MG63 (cell line): ENCODE measurements at places on chromosomes 2 and 18.

- peak; percentile 7 for DNase-seq
These were observed 929.2 kb upstream of the SOX11 start for GRCh38 chr2:4762951-4763376.

GRCh38 chr2:85560812-85561279, 447 bp downstream of the GGCX start:
- DNase-seq: no peak

DNA sequence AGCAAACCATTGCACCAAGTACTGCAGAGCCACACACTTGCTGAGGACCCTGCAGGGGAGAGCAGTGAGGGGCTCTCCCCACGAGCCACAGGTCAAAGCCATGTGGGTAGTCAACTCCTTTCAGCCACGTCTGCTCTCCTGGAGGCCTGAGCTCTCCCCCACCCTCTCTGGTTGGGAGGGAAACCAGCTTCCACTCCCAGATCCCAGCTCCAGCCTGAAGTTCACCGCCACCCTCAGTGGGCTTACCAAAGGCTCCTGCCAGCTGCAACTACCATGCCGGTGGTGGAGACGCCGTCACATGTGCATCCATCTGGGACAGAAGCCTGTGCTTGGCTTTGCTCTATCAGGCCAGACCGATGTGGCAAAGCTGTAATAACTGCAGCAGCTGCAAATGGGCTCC, 521.5 kb upstream of the RAB6C start:
- DNase-seq: no peak

DNA sequence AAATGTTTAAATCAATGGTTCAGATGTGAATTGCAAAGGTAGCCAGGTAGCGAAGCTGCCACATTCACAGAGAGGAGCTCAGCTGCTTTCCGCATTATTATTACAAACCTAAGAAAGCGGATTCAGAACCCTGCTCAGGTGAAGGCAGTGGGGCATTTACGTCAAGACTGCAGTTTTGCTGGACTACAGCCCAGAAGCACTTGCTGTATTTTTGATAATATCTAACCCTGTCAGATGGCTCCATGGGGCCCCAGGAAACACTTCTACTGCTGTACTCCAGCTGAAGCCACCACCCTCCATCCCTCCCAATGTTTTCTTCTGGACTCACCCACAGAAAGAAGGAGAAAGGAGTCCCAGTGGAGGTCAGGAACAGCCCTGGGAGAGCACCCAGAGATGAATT, 96.9 kb downstream of the TPO start:
- no peak for DNase-seq

DNA sequence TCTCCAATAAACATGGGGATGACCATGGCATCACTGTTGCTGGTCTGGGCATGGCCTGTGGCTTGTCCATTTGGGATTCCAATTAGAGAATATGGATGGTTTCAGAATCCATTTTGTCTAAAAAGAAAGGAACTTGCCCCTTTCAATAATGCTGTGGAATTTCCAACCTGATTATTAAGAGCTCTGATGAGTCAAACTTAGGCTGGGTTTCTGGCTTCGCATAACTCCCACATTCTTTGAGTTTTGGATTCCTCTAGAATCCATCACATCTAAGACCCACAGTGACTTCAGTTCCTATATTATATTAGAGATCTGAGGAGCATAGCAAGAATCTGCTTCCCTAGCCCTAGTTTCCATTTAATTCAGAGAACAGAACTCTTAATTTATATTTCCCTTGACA, 531.5 kb downstream of the TNS1 start:
- DNase-seq: peak; percentile 24

GRCh38 chr18:55525845-55526244, 62.1 kb downstream of the TCF4 start:
- DNase-seq: no peak

DNA sequence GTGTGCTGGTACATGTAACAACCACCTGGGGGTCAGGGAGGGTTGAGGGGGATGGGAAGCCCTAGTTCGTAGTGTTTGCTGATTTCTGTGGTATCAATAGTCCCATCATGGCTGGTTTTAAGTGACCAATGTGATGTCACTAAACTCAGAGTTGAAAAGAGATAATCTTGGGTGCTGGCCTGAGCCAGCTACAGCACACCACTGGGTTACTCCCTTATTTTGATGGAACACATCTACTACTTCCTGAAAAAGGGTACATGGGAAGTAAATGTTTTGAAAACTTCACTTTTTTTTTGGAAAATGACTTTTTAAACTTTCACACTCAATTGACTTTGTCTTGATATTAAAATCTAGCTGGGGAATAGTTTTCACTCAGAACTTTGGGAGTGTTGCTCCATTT, 87.0 kb upstream of the CXCR4 start:
- no peak for DNase-seq

DNA sequence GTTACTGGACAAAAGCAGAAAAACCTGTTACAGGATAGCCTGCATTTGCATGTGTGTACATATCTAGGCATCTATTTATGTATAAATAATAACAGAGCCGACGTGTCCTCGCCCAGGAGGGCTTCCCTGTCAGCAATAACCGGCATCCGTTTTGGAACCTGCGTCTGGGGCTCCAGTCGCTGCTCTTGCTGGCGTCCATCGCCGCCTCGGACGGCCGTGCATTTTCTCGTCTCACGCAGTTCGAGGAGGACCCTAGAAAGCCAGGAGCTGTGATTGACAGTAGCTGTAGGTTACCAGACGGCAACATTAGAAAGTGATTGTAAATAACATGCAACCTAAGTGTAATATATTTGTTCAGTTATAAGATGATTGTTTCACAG, 132.6 kb downstream of the NFATC1 start:
- DNase-seq: no peak

DNA sequence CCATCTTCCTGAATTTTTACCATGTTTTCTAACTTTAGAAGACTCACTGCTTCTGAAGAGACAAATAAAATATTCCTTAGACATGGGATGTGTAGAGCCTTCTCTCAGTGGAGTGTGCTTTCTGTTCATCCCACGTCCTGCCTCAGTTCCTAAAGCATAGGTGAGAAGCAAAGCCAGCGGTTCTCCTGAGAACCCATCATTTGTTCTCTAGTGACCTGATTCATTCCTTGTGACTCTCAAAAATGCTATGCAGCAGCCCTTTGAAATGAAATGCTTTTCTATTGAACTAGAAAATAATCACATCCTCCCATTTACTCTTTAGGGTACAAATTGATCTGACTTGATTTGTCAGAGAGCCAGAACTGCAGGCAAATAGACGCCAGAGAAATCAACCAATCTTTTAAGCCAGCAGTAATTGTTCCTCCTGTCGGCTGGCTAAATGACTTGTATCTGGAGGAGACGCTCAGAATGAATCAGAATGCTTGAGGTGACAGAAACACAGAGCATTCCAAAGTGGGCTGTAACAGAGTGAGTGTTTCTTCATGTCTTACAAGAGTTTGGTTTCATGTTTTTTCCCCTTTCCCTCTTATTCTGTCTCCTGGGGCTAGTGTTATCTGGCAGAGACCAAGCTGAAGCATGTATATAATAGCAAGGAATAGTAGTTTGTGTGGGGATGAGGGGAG, 81.3 kb upstream of the TMEM178A start:
- DNase-seq: no peak

DNA sequence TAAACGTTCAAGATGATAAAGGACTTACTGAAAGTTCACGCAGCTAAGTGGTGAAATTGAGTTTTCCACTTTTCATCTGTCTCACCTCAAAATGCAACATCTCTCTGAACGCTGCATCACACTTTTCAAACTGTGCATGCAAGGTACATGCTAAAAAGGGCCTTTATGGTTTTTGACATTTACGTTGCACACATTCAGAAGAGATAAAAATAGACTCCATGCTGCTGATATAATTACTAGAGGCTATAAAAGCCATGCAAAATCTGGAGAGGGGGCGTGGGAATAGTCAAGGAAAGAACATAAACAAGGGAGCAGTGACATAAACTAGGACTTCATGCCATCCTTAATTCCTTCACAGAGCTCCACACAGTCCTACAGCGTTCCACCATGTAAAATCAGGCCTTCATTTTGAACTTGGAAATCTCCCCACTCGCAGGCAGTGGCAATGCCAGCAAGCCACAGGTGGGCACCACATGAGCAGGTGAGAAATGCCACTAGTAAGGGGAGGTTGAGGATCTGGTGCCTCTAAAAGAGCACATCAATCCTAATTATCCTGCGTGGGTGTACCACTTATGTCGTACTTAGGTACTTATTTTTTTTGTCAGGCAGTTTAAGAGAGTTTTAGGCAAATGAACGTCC, 71.4 kb downstream of the ZEB2 start:
- no peak for DNase-seq

DNA sequence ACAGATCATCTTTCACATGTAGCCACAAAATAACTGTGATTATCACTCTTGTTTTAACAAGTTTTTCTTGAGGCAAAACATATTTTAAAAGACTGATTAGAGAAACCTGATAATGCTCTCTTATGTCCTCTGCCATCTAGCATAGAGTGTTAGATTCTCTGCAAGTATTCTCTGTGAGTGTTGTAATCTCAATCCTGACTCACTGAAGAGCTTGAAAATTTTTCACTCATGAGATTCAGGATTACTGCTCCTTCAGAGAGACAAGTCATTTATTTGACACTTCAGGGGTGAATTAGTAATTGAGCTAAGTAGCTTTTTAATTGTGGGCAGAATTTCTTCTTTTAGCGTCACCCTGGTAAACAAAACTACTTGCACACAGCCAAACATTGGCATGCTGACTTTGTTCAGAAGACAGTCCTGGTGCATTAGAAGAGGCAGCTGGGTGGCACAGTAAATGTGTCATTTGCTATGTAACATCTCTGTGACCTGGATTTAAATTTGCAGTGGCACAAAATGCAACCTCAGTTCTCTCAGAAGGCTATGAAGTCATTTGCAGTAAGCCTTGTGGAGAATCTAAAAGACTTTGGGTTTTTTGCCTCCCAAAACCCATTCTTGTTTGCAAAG, 172.9 kb downstream of the LRP1B start:
- no peak for DNase-seq

DNA sequence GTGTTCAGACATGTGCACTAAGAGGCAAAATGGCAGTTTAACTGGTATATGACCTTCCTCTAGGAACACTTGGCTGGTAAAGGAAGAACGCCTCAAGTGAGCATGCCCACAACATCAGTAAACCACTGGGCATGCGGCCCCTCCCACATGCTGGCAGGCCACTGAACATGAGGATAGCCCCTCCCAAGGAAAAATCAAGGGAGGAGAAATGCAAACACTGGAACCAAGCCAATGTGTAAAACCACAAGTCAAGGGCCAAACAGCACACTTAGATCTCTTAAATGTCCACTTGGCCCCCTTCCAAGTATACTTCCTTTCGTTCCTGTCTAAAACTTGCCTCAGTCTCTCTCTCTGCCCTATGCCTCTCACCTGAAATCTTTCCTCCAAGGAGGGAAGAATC, 980.8 kb downstream of the TSN start:
- no peak for DNase-seq

GRCh38 chr2:128291161-128291843, 27.4 kb downstream of the HS6ST1 start:
- DNase-seq: no peak

DNA sequence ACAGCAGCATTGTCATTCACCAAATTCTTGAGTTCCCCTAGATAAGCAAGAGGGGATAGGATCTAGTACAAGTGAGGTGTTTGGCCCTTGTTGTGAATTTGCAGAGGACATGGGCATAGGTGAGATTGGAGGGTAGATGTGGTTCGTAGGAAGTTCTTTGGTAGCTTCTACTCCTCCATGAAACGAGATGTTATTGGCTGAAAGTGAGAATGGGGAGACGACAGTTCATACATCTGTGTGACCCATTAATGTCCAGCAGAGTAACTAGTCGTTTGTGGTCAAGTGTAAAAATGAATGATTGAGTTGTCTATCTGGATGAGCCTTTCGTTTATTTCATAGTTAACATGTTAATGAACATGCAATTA, 90.4 kb downstream of the UBE2E3 start:
- no peak for DNase-seq

DNA sequence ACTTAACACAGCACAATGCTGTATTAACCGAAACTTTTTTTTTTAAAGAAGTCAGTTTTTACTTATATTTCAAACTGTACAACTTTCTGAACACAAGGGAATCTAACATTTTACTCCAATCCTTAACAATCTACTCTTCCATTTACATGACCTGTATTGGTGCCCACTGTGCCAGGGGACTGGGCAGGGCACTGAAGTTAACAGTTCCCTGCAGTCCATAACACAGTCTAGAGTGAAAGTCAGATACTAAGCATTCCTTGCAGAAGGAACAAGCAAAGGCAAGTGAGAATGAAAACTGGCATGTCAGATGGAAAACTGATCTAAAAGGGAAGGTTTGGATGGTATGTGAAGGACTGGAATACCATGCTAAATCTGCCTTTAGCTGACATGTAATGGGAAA, 29.8 kb downstream of the SUCLG1 start:
- DNase-seq: no peak

- DNase-seq: peak; percentile 12
These were observed 766 bp downstream of the PDE6D start for GRCh38 chr2:231780123-231780908.

DNA sequence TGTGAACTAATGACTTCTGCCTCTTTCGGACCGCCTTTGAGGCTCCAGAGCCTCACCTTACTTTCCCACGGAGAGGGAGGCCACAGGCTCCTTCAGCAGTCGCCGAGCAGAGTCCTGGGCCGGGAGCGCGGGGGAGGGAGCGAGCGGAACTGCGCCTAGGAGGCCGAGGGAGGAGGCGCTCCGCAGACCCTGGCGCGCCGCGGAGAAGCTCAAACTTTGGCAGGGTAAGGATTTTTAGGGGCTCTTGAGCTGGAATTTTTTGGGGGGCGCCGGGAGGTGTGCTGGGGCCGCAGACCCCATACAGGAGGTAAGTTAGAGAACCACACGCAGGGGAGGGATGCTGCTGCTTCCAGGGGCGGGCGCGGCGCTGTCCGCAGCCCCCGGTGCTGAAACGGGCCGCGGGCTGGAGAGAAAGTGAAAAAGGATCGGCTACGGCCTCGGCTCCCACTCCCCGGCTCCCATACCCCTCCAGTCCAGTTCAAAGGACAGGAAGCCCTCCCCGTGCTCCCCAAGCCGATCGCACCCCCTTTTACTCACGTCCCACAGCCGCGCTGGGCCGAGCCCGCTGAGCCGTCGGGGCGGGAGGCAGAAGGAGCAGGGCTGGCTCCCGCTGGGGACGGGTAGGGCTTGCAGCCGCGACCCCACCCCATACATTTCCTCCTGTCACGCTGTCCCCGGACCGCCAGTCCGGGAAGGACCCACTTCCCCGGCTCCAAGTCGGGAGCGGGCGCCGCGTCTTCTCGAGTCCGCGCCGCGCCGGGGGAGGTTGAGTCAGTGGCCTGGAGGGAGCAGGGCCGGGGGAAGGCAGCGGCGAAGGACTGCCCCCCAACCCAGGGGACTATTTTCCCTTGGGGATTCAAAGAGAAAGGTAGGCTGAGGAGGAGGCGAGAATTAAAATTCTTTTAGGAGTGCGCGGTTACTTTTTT, at the start of gene CNGA3:
Gene CNGA3 (plus strand): TSS at position 146 of the 926 bp plus-strand sequence. CDS start 23,520 bp downstream, outside the sequence.
- DNase-seq: peak; percentile 23
